ENCODE measurements at places on chromosomes 5 and 9. TPM values are rescaled to one million over a fixed set of nuclear protein-coding genes. Genes with fewer than 3 reads are reported as not detected.

The ADCY2 gene
- total RNA-seq, result 15.1 TPM

The F2RL2 gene
- total RNA-seq, result 0.10 TPM

The CAMK4 gene
- total RNA-seq, result 0.38 TPM

The MARCHF6 gene
- 116 TPM for total RNA-seq

The FGF1 gene
- total RNA-seq, result 5.0 TPM

The OLFML2A gene
- 7.8 TPM for total RNA-seq

The UGT3A2 gene
- not detected for total RNA-seq

The PAEP gene
- not detected for total RNA-seq

The PCDHGA3 gene
- 3.0 TPM for total RNA-seq

The CATSPER3 gene
- total RNA-seq, result not detected

The LPCAT1 gene
- 36.9 TPM for total RNA-seq

The CARTPT gene
- total RNA-seq, result not detected

The HEMGN gene
- 0.83 TPM for total RNA-seq

The FOXD4L6 gene
- total RNA-seq, result not detected

The ARAP3 gene
- 18.8 TPM for total RNA-seq

The REEP2 gene
- 13.0 TPM for total RNA-seq

The CTXN3 gene
- total RNA-seq, result not detected

The C9 gene
- not detected for total RNA-seq

The FCN1 gene
- total RNA-seq, result 16.5 TPM

The FGFR4 gene
- 1.0 TPM for total RNA-seq

The NPR3 gene
- total RNA-seq, result 4.3 TPM

The C9orf153 gene
- 0.24 TPM for total RNA-seq

The SPINK6 gene
- not detected for total RNA-seq

The ASTN2 gene
- total RNA-seq, result 5.8 TPM

The NMRK1 gene
- total RNA-seq, result 22.0 TPM

The SOHLH1 gene
- total RNA-seq, result not detected

The OLFM1 gene
- total RNA-seq, result 38.2 TPM

The OR1Q1 gene
- total RNA-seq, result not detected

The SLC24A2 gene
- 0.05 TPM for total RNA-seq

The CCDC192 gene
- not detected for total RNA-seq

The KCNN2 gene
- total RNA-seq, result 0.46 TPM

The MARCOL gene
- total RNA-seq, result not detected

The ANKRD34B gene
- not detected for total RNA-seq

The ARSI gene
- 1.3 TPM for total RNA-seq

The TMEFF1 gene
- 0.37 TPM for total RNA-seq

The FABP6 gene
- total RNA-seq, result not detected

The PARP8 gene
- total RNA-seq, result 27.4 TPM

The STC2 gene
- total RNA-seq, result 4.2 TPM

The GRXCR2 gene
- not detected for total RNA-seq

The CCDC187 gene
- total RNA-seq, result not detected

The CYSRT1 gene
- total RNA-seq, result 0.32 TPM

The EIF4E1B gene
- not detected for total RNA-seq

The ZNF462 gene
- total RNA-seq, result 20.0 TPM

The IL4 gene
- not detected for total RNA-seq

The PCDHB16 gene
- total RNA-seq, result 5.0 TPM

The SLC1A3 gene
- 24.1 TPM for total RNA-seq

The SSNA1 gene
- total RNA-seq, result 40.4 TPM

The SLC34A3 gene
- not detected for total RNA-seq

The ENTREP1 gene
- total RNA-seq, result 6.5 TPM

The CER1 gene
- total RNA-seq, result not detected
